Stimulated activated CD8-positive, alpha-beta memory T cell treated with anti-CD3 and anti-CD28 coated beads, Interleukin-4, amount 100 ng/mL, for 48 hours (primary cell): ENCODE measurements at places on chromosomes 6 and 20.

GRCh38 chr6:121688974-121689373 lies 253.5 kb downstream of the GJA1 start:
- no peak for DNase-seq

DNA sequence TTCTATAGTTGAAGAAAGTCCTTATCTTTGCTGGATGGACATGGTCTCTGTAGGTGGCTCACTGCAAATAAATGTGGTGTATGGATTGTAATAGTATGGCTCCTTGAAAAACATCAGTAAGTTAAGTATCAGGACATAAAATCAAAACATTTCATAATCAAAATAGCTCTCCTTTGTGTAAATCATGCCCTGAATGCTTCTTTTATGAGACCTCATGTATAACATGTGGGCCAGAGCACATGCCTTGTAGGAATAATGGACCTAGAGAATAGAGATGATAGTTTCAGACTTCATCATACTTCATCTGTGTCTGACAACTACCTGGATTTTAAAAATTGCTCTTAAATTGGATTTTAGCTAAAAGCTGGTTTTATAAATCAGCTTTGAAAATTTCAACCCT lies 159.9 kb downstream of the ASCC3 start:
- no peak for DNase-seq

GRCh38 chr6:98470821-98471220 lies 363.6 kb upstream of the POU3F2 start:
- no peak for DNase-seq

GRCh38 chr6:131029626-131030297 lies 33.3 kb downstream of the EPB41L2 start:
- DNase-seq: no peak

DNA sequence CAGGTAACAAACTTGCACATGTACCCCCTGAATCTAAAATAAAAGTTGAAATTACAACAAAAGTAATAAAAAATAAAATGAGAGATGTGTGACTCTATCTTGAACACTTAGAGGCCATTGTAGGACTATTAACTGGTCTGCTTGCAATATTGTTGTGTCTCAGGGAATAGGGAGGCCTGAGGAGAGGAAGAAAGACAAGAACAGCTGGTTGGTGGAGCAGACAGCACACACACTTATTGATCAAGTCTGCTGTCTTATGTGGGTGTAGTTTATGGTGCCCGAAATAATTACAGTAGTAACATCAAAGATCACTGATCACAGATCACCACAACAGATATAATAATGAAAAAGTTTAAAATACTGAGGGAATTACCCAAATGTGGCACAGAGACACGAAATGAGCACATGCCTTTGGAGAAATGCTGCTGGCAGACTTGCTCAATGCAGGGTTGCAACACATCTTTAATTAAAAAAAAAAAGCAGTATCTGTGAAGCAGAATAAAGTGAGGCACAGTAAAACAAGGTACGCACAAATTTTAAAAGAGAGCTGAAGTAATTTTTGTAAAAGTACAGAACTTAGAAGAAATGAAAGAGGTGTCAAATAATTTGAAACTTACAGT lies 110.1 kb upstream of the HDAC2 start:
- DNase-seq: no peak

GRCh38 chr20:46740214-46740609 lies 30.8 kb downstream of the SLC2A10 start:
- DNase-seq: no peak

GRCh38 chr6:156912431-156912830 lies 135.3 kb downstream of the ARID1B start:
- no peak for DNase-seq

DNA sequence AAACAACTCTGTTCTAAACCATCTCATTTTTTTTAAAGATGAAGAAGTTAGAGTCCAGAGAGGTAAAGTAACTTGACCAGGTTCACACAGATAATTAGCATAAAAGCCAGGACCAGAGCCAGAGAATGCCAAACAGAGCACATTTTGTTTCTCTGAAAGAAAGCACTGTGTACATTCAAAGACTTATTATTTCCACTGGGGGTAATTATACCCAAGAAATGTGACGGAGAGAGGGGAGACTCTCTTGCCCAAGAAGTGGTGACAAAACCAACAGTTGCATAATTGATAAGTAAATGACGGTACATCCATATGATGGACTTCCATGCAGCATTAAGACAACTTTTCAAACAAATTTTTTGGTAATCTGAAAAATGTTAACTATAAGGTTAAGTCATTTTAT lies 111.6 kb downstream of the RTN4IP1 start:
- no peak for DNase-seq

DNA sequence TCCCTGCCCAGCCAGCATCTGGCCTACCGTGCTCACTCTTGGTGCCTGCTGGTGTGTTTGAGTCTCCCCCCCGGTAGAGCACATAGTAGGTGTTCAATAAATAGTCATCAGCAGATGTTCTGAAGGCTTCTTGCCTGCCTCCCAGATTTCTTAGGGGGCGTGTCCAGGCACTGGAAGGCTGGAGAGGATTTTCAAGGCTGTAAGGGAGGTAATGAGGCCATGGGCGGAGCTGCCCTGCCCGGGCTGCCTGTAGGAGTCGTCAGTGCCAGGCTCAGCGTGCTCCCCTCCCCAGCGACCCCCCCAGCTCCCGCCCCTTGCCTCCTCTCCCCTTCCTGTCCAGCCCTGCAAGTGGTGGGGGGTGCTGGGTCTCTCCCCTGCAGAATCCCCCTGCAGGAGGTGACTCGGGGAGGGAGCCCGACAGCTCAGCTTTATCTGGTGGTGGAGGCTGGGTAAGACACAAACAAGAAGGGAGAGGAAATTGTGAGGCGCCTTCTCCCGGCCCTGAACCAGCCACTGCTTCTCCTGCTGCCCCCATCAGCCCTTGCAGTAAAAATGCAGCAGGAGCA lies 55.9 kb downstream of the BCAS4 start:
- no peak for DNase-seq

DNA sequence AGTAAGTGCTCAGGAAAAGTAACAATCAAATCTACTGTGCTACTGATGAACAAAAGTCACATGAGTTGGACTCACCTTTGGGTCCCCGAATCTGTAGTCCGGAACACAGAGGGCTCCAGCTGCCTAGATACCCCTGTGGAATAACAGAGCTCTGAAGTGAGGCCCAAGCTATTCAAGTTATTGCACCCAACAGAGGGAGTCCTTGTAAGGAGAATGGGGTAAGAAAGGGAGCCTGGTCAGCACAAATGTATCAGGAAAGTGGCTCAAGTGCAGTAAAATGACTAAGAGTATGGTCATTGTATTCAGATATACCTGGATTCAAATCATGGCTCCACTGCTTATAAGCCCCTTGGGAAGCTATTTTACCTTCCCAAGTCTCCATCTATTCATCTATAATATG lies 20.9 kb downstream of the EDN1 start:
- no peak for DNase-seq

DNA sequence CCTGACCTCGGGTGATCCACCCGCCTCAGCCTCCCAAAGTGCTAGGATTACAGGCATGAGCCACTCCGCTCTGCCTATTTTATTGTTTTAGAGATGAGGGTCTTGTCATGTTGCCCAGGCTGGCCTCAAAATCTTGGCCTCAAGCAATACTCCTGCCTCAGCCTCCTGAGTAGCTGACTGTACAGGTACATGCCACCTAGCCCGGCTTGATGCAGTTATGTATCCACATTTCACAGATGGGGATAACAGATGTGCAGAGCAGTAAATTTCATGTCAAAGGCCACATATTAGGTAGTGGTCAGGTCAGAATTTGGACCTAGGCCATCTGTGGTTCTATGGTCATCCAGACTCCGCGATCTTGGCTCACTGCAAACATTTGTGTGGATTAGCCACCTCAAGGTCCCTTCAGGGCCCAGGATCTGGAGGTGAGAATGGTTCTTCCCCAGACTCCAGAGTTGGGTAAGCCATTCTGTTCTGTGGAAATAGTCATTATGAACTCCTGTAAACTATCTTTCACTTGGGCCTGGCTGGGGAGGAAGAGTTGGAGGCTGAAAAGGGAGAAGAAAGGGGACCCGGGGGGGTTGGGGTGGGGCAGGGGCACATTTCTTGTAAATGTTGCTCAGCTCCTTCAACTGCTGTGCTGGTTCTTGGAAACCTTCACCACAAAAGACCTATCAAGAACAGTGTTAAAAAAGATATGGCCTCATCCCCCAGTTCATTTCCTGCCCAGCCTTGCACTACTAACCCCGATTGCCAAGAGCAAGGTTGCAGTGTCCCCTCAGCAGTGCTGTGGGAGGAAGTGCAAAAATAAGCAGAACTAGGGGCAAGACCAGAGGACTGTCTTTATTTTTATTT lies 13.0 kb downstream of the PIM1 start:
- DNase-seq: peak; percentile 75

DNA sequence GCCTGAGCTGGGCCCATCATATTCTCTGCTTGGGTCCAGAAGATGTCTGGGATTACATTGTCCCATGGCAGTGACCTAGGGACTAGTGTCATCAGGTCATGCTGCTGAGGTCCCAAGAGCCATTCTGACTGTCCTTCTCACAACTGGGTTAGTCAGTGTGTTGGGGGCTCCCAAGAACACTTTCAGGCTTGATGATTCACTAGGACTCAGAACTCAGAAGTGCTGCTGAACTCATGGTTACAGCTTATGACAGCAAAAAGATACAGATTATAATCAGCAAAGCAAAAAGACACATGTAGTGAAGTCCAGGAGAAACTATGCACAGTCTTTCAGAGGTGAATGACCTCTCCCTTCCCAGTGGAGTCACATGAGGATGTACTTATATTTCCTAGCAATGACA lies 107.8 kb downstream of the SYNE1 start:
- no peak for DNase-seq

DNA sequence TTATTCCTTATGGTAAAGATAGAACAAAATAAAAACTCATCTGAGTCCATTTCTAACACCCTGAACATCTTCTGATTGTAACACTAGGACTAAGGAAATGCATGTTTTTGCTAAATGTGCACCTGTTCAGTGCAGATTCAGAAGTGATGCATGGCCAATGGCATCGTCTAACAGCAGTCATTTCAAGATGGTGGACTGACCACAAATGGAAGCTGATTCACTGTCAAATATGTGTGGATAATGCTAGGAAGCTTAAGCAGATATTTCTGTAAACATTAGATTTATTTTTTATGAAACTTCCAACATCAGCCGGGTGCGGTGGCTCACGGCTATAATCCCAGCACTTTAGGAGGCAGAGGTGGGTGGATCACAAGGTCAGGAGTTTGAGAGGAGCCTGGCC lies 394.8 kb downstream of the SAMD5 start:
- no peak for DNase-seq

- no peak for DNase-seq
These were observed 74.5 kb upstream of the FAM8A1 start for GRCh38 chr6:17525637-17526036.

GRCh38 chr20:23417861-23418260 lies 3.4 kb downstream of the NAPB start:
- DNase-seq: no peak

DNA sequence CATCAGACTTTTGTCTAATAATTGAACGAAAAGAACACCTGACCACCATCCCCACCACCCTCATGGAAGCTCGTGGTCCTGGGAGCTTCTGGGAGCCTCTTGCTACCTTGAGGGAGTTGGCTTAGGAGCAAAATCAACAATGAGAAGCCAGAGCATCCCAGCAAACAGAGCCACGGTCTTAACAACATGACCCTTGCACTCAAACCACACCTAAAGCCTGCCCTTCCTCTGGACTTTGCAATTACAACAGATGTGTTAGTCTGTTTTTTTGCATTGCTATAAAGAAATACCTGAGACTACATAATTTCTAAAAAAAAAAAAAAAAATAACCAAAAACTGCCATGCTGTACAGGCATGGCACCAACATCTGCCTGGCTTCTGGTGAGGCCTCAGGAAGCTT lies 9.5 kb upstream of the RBM24 start:
- DNase-seq: no peak

DNA sequence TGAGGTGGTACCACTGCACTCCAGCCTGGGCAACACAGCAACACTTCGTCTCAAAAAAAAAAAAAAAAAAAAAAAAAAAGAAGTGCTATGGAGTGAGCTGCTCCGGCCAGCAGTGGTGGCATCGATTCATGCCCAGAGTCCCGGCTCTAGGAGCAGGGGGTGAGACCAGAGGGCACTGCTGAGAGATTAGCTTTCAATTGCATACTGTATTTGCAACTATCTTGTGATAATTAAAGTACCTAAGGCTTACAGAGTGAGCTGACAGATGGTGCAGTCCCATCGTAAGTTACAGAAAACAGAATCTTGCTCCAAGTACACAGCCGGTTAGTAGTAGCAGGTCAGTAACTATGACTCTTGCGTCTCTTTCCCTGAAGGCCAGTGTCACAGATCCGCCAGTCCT lies 31.5 kb downstream of the TMEM14B start:
- DNase-seq: no peak

DNA sequence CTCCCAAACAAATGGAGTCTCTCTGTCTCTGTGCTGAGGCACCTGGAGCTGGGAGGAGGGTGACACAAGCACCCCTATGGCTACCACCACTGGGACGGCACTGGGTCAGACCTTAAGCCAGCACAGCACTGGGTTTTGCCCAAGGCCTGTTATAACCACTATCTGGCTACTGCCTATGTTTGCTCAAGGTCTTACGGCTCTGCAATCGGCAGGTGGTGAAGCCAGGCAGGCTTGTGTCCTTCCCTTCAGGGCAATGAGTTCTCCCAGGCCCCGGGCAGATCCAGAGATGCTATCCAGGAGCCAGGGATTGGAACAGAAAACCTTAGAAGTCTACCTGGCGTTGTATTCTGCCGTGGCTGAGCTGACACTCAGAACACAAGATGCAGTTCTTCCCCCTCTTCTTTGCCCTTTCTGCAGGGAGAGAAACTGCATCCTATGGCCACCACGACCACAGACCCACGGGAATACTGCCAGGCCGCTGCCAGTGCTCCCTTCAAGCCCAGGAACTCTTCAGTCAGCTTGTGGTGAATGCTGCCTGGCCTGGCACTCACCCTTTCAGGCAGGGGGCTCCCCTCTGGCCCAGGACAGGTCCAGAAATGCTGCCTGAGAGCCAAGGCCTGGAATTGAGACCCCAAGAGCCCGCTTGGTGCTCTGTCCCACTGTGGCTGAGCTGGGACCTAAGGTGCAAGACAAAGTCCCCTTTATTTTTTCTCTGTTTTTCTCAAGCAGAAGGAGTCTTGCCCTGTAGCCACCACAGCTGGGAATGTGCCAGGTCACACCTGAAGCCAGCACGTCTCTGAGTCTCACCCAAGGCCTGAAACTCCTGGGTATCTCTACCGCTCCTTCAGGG lies 67.0 kb upstream of the FRMD1 start:
- DNase-seq: no peak

DNA sequence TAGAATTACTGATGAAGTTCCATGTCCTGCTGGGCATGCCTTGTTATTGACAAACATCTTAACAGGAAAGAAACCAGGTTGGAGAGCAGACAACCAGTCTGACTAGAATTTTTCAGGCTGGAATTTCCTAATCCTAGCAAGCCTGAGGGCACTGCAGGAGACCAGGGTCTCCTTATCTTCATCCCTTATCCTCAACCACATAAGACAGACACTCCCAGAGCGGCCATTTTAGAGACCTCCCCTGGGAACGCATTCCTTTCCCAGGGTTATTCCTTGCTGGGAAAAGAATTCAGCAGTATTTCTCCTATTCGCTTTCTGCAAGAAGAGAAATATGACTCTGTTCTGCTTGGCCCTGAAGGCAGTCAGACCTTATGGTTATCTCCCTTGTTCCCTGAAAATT lies 803.7 kb downstream of the GRIK2 start:
- no peak for DNase-seq
